Mammary epithelial cell (primary cell): ENCODE measurements at places on chromosomes 12 and 14. TPM values are rescaled to one million over a fixed set of nuclear protein-coding genes. Genes with fewer than 3 reads are reported as not detected.

CACNA1C gene
- polyA plus RNA-seq, result not detected

- DNase-seq, result peak; percentile 24
Measured at GRCh38 chr14:103527408-103528145, 1.4 kb upstream of the TRMT61A start.

- peak; percentile 95 for DNase-seq
Measured at GRCh38 chr12:76020281-76020680, 11.3 kb downstream of the PHLDA1 start.

DNA sequence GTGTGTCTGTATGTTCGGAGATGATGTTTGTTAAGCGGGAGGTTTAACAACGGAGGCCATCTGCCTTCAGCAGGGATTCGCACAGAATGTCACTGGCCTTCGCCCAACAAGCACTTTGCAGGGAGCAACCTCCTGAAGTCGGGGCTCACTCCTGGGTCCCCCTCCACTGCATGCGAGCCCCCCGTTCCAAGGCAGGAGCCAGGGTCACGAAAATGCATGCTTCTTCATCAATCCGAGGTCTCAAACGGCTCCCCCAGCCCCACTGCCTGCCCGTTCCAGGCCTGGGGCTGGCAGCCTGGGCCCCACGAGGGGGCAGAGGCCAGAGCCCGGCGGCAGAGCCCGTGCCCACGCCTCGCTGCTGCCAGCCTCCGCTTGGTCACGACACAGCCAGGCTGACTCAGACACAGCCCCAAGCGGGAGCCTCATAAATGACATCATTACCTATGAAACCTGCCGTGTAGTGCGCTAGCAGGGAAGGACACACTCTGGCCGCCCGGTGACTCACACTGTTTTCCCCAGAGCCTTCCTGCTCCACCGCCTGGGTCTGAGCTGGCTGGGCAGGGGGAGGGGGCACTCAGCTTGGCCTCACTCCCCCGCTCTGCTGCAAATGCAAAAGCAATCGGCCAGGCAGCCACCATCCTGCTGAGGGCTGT lies 169.5 kb upstream of the RTL1 start:
- peak; percentile 95 for DNase-seq

GRCh38 chr12:64061868-64062375 lies 160.2 kb downstream of the KICS2 start:
- no peak for DNase-seq
